Activated CD4-positive, alpha-beta T cell treated with anti-CD3 and anti-CD28 coated beads for 1 hour (primary cell): ENCODE measurements at places on chromosomes 4 and X.

DNA sequence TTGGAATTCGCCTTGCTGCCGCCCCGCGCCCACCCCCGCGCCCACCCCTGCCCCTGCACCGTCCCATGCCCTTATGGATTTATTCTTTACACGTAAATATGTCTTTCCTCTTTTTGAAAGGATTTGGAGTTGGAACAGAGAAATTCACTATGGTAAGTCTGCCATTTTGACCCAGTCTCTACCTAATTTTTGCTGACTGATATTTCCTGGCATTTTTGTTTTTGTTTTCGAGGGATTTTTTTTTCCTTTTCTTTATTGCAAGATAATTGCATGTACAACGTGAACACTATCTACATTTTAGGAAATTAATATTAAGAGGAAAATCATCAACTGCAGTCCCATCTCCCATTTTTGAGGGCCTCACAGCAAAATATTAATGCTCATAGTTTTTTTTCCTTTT lies 468 bp upstream of the SPIN2B start:
- DNase-seq = no peak

GRCh38 chrX:153755136-153755535 lies 8.9 kb upstream of the PLXNB3 start:
- DNase-seq = no peak

GRCh38 chr4:170736710-170737109 lies 647.0 kb upstream of the AADAT start:
- no peak for DNase-seq

DNA sequence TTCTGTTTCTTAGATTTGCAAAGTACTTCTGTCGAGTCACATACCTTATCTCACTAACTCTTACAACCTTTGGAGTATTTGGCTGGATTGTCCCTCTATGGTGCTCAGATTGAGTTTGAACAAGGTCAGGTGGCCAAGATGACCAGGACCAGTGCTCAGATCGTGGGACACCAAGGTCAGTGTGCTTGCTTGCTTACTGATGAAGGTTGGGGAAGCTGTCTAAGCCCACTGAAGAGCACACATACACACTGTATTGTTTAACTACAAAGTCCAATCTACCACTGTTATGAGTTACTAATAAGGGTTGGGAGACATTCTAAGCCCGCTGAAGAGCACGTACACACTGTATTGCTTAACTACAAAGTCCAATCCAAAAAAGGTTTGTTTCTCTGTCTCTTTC lies 53.7 kb downstream of the TAB3 start:
- no peak for DNase-seq

DNA sequence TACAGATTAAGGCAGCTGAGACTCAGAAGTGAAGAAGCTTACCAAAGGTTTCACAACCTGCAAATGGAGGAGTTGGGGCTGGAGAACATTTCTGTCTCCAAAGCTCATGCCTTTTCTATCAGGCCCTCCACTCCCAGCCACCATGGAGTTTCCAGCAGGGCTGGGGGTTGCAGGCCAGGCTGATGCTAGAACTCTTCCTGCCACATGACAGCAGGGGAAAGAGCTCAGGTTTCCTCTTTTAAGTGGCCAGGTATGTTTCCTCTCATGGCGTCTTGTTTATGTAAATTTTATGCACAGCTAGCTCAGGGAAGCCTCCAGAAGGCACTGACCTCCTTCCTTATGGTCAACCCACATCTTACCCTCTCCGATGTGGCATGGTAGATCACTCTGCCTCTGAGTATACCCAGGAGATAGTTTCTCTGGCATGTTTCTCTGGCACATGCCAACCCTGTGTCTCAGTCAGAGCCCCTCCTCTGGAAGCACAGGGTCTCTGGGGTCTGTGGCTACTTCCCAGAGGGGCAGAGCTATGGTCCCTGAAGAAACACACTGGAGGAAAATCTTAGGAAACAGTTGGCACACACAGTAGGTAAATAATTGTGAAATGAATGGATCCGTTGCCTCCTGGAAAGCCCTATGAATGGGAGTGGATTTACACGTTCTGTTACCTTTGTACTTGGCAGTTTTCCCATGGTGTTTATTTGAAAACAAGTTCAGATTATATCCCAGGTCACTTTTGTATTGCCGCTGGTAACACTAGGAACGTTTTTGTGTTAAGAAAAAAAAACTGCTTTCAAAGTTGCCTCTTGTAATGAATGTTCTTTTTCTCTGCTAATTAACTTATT lies 28.9 kb downstream of the PDK3 start:
- no peak for DNase-seq

GRCh38 chr4:80196259-80196921 lies 913 bp upstream of the PRDM8 start:
- no peak for DNase-seq

DNA sequence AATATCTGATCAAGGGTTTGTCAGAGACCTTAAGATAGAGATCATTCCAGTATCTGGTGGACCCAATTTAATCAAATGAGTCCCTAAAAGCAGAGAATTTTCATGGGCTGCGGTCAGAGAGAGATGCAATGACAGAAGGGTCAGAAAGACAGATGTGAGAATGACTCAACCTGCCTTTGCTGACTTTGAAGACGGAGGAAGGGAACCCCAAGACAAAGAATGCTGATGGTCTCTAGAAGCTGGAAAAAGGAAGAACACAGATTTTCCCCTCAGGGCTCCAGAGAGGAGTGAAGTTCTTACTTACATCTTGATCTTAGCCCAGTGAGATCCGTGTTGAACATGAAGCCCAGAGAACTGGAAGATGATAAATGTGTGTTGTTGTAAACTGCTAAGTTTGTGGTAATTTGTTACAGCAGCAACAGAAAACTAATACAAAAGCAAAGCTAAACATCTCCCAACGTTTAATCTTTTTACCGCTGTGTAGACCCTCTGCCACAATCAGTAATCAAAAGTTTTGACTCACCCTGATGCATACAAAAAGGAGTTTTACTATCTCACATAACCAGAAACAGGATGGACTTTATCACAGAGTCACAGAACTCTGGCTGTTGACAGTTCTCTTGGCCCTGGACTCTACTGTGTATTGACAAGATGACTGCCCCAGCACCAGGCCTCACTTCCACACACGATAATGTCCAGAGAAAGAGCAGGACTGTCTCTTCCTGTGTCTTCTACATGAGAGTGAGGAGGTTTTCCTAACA lies 70.2 kb upstream of the MAGEB2 start:
- DNase-seq = no peak

DNA sequence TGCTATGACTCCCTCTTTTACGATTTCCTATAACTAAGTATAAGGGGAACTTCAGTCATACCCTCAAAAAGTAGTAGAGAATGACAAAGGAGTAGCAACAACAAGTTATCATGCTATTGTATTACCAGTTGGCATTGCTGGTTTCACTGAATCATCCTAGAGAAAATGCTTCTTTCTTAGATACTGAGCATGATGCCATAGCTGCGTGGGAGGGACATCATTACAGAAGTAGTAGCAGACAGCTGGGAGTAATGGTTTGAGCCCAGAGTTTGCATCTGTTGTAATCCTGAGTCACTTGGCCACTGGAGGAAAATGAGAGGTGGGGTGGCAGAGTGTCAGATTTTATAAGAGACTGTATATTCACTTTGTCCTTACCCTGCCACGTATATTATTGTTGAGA lies 38.6 kb downstream of the MTMR1 start:
- no peak for DNase-seq

GRCh38 chrX:139158256-139158655 lies 372.3 kb upstream of the F9 start:
- DNase-seq = no peak

DNA sequence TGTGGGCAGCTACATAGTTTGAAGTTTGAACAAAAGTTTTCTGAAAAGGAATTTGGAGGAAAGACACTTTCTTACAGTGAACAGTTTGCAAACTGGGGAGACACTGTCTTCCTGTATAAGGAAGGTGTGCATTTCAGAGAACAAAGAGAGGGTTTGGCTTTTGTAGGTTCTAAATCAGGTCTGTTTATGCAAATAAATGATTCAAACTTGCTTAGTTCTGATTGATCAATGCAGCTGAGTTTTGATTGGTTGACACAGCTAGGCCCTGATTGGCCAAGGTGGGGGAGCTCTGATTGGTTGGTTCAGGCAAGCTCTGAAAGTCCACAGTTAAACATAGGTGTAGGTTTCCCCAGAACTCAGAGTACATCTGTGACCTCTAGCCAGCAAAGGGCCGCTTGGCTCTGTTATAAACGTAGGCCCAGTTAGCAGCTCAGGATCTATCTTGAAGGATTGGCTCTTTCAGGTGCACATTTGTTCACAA lies 63.0 kb upstream of the ENPP6 start:
- no peak for DNase-seq

DNA sequence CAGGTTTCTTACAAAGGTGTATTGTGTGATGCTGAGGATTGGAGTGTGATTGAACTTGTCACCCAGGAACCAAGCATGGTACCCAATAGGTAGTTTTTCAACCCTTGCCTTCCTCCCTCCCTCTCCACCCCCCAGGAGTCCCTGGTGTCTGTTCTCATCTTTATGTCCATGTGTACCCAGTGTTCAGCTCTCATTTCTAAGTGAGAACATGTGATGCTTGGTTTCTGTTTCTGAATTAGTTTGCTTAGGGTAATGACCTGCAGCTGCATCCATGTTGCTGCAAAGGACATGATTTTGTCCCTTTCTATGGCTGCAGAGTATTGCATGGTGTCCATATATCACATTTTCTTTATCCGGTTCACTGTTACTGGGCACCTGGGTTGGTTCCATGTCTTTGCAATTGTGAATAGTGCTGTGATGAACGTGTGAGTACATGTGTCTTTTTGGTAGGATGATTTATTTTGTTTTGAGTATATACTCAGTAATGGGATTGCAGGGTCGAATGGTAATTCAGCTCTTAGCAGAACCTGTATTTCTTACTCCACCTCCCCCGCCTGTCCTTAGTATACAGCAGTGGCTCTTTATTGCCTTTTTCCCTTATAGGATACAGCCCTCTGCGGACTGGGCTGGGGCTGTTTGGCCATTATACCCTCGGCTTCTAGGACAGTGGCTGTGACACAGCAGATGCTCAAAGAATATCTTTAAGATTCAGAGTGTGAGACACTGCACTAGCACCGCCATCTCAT lies 145.4 kb downstream of the PTTG2 start:
- no peak for DNase-seq

GRCh38 chr4:105994061-105994460 lies 98.8 kb downstream of the NPNT start:
- DNase-seq = no peak
